ENCODE measurements at places on chromosomes 11 and 22.

DNA sequence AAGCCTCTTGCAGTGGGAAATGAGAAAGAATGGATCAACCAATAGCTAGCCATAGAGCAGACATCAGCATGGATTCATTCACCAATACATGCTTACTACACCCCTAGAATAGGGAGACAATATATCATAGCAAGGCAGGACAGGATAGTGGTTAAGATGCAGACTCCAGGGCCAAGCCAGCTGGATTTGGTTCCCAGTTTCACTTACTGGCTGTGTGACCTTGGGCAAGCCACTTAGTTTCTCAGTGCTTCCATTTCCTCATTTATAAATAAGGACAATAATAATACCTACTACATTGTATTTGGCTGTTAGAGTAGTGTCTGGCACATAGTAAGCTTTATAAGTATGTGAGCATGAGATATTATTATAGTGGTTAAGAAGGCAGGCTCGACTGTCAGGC lies 7.1 kb downstream of the DCHS1 start:
- DNase-seq: no peak

- DNase-seq: no peak
Measured at GRCh38 chr11:117668321-117668751, 128.7 kb downstream of the DSCAML1 start.

DNA sequence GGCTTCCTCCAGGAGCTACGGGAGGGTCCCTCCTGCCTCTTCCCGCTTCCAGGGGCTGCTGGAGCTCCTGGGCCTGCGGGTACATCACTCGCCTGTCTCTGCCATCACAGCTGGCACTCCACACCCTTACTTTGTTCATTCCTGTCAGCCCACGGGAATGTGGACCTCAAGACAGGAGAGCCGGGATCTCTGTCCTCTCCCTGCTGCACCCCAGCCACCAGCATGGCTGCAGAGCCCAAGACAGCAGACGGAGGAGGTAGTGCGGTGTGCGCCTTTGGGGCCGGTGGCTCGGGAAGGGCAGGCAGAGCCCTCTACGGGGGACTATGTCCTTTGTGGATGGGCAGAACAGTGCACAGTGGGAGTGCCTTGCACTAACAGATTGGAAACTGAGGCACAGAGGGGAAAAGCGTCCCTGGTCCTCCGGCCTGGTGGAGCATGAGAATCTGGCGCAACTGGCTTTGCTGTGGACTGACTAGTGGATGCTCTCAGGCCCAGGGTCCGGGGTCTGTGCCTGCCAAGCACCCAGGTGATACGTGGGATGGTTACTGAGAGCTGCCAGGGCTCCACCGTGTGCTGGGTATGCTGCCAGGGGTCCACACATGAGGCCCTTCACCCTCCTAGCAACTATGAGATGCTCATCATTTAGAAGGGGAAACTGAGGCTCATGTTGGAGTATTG lies 47.3 kb downstream of the IGF2 start:
- no peak for DNase-seq

DNA sequence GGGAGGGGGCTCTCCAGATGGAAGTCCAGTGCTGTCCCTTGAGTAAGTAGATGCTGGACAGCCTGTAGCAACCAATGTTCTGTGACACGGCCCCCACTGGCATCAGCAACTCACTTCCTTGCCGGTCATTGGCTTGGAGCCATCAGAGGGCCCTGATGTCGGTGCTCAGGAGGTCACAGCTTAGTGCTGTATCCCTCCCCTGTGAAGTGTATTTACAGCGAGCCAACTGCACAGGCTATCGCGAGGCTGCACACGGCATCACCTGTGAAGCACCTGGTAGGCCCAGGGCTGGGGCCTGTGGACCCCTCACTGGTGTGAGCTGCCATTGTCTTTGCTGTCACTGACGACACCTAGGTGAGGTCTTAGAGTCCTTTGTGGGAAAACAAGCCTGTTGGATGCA lies 13.4 kb upstream of the ACR start:
- DNase-seq: no peak

GRCh38 chr11:88377144-88377543 lies 39.6 kb upstream of the CTSC start:
- DNase-seq: peak; percentile 73

- DNase-seq: no peak
Measured at GRCh38 chr22:27576815-27577573, 224.6 kb downstream of the MN1 start.

Data from renal cortical epithelial cell (primary cell).